ENCODE measurements at places on chromosomes 12 and 14.

GRCh38 chr14:77025744-77026165 is 2.8 kb downstream of the IRF2BPL start:
- peak; percentile 31 for DNase-seq

DNA sequence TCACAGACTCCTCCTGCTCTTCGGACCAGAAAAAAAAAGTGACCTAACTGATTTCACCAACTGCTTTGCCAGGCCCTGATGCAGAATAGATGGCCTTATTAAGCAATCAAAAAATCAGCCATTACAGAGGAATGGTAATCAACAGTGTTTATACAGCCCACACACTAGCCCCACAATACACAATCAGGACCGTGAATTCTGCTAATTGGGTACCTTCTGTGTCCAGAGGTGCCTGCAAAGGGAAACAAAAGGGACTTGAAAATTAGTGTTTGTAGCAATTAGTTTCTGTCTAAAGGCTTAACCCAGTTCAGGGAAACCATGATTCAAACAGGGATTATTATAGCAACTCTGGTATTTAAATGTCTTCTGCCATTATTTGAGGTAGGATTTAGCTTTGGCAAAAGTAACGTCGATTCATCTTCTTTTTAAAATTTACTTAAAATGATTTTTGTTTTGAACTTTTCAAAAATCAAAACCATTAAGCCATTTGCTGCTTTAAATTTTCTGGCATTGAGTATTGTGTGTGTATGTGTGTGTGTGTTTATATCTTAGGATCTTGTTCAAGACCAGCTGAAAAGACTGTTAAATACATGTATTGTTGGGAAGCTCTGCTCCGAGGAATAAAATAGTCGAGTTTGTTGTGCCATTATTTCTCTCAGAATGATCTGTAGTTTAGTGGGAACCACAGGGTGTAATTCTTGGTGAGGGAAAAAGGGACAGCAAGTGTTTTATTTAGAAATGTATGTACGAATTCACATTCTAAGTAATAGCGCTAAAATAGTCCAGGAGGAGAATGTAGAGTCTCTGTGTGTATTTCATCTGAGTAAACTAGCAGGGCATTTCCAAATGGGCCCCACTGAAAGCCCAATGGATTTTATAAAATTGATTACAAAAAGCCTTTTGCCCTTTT is 156.1 kb downstream of the PTCSC3 start:
- peak; percentile 83 for DNase-seq

- DNase-seq: no peak
Measured at GRCh38 chr12:95520816-95521215, 30.5 kb downstream of the USP44 start.

- no peak for DNase-seq
Measured at GRCh38 chr12:25151476-25151875, 43.5 kb downstream of the DNAI7 start.

DNA sequence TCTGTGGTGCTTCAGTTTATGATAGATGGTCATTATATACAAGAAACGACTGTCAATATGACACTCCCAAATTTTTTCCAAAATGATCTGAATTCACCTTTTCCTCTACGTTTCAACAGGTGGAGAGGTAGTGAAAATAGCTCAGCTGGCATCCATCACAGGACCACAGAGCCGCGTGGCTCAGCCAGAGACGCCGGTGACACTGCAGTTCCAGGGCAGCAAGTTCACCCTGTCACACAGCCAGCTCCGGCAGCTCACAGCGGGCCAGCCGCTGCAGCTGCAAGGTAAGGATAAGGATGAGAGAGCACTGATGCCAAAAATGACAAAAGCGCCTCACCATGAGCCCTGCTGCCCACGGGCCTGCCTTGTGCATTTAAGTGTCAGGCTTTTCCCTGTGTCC is 73.9 kb downstream of the EP400 start:
- no peak for DNase-seq

- no peak for DNase-seq
Measured at GRCh38 chr12:26271024-26271423, 75.7 kb downstream of the SSPN start.

GRCh38 chr12:38480594-38480993 is 164.0 kb downstream of the ALG10B start:
- no peak for DNase-seq

Data from NCI-H1092 treated with DMSO at 0.1 percent for 48 hours (cell line).